ENCODE measurements at places on chromosomes 11 and 22.

DNA sequence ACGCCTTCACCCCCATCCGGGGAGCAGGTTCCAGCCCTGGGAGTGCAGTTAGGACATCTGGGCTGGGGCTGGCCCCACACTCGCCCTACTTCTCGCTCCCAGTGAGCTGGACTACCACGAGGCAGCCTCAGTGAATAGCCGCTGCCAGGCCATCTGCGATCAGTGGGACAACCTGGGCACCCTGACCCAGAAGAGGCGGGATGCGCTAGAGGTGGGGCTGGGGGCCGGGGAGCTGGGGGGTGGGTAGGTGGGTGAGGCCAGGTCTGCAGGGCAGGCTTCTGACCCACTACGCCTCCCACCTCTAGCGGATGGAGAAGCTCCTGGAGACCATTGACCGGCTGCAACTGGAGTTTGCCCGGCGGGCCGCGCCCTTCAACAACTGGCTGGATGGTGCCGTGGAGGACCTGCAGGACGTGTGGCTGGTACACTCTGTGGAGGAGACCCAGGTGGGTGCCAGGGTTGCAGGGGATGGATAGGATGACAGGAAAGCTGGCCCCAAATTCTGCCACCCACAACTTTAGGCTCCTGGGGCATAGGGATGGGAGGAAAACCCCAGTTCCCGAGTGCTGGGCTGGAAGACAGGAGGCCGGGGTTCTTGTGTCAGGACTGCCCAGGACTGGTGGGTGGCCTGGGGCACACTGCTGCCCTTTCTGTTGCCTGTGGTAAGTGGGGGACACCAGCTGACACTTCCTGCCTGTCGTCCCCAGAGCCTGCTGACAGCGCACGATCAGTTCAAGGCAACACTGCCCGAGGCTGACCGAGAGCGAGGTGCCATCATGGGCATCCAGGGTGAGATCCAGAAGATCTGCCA lies 8.3 kb downstream of the CTSF start:
- no peak for DNase-seq

GRCh38 chr22:21606775-21607174 lies 23.0 kb downstream of the YDJC start:
- DNase-seq: no peak

GRCh38 chr11:50278756-50279155 lies 246.1 kb downstream of the OR4C45 start:
- no peak for DNase-seq

GRCh38 chr11:1844221-1845094 lies 5.7 kb downstream of the TNNI2 start:
- DNase-seq: no peak

DNA sequence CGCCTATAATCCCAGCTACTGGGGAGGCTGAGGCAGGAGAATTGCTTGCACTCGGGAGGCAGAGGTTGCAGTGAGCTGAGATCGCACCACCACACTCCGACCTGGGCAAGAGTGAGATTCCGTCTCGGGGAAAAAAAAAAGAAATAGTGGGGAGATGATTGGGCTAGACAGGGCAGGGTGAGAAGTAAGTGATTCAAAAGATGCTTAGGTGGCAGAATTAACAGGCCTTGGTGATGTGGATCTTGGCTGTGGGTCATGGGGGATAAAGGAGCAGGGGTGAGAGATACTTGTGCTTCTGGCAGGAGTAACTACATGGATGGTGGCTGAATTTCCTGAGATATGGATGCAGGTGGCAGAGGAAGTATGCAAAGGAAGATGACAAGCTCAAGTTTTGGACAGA lies 13.1 kb upstream of the UCP3 start:
- DNase-seq: no peak

Measured in fibroblast of gingiva (primary cell).